ENCODE measurements at places on chromosomes 12 and 14.

DNA sequence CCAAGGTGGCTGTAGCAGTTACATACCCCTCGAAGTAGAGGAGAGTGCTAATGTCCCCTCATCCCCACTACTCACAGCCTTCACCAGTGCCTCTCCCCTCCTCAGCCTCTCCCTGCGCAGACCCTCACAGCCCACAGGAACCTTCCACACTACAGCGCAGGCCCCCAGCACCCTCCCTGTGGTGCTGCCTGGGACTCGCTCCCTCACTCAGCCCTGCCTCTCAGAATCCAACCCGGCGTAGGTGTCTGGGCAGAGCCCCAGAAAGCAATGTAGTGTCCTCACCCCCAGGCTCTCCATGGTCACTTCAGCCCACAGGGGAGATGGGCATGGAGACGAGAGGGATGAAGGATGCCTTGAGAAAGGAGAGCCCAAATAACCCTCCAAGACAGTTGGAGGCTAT lies 10.9 kb upstream of the ZNF740 start:
- no peak for DNase-seq

DNA sequence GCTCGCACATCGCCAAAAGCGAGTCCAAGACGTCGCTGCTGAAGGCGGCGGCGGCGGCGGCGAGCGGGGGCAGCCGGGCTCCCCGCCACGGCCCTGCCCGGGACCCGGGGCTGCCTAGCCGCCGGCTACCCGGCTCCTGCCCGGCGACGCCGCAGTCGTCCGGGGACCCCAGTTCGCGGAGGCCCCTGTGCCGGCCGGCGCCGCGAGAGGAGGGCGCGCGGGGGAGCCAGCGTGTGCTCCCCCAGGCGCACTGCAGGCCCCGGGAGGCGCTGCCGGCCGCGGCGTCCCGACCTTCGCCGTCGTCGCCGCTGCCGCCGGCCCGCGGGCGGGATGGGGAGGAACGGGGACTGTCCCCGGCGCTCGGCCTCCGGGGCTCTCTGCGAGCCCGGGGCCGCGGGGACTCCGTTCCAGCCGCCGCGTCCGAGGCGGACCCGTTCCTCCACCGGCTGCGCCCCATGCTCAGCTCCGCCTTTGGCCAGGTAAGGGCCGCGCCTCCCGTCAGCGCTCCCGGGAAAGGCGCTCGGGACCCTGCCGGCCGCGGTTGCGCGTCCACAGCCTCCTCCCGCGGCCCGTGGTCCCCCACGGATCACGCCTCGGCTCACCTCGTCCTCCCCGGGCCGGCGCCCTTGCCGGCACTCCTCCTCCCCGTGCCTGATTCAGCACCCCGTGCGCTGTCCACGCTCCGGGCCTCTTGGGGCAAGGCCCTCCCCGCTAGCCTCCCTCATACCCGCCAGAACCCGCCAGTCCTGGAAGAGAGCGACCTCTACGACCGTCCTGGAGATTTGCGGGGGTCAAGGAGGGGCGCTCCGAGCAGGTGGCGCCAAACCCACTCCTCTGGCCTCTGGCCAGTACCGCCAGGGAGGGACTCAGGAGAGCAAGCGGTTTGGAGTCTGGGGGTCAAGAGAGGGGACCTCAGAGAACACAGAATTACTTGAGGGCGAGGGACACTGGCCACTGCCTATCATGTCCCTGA lies 721 bp downstream of the CABP1 start:
- DNase-seq = peak; percentile 41

GRCh38 chr14:95052016-95052585 lies 105.2 kb downstream of the DICER1 start:
- no peak for DNase-seq

DNA sequence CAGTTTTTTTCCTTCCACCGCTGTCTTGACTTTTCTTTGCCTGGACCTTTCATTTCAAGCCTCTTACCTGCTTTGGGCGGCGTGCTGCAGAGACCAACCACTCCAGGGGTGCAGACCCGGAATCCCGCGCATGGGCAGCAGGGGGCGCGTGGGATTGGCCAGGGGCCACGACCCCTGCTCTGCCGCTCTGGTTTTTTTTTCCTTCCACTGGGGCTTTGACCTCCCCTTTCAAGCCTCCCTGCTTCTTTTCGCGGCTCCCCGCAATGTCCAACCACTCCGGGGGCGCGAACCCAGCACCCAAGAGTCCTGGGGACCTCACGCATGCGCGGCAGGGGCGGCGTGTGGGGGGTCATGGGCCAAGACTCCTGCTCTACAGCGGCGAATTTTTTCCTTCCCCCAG lies 325.1 kb downstream of the ALG10 start:
- no peak for DNase-seq

DNA sequence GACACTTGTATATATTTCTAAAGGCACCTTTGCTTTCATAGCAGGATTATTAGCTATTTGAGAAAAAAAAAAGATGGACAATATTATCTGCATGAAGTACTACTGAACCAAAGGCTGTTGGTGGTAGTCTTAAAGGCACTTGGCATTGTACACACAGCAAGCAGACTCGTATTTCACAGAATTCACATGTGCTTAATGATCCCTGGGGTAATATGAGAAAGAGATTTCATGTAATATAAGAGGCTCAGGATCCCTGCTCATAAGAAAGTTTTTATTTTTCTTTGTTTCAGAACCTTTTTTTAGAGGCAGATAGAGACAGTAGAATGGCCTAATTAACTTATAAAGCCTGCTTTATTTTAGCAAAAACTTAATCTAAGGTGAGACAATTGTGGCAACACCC lies 59.5 kb downstream of the SYNE2 start:
- DNase-seq = no peak

DNA sequence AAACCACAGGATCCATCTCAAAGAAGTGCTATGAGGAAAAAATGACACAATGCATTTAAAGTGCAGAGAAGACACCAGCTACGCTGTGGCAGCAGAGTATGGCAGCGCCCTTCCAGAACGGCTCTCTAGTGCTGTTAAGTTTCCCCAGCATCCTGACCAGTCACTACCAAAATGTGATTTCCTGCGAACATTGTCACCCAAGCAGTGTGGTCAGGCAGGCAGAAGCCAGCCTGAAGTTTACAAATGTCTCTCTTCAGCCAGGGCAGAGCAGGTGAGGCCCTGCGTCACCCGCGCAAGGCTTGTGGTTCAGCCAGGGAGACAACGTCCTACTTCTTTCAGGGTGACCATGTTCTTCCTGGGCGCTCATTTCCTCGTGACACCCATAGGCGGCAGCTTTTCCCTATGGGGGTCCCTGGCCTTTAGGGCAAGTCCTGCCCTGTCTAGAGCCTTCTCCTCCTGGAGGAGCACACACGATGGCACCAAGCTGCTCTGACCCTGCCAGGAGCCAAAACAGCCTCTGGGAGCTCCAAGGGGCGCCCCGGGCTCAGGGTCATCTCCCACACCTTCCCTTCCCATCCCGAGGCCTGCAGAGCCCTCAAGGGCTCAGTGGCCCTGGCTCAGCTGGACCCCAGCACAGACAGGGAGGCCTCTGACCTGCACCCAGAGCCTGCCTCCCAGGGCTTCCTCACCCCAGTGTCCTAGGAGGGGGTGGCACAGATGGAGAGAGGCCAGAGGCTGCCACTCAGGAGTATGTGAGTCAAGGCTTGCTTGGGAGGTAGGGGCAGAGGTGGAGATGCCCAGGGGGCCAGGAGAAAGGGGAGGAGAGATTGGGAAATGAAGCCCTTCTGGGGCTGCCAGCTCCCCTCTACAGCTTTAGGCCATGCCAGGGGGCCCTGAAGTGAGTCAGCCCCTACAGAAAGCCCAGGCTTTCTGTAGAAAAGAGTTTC lies 41.9 kb downstream of the PSMA6 start:
- no peak for DNase-seq

- DNase-seq = no peak
Measured at GRCh38 chr12:26939953-26940352, 1.7 kb downstream of the FGFR1OP2 start.

GRCh38 chr12:6342140-6342889 lies 439 bp upstream of the TNFRSF1A start:
- DNase-seq = no peak

DNA sequence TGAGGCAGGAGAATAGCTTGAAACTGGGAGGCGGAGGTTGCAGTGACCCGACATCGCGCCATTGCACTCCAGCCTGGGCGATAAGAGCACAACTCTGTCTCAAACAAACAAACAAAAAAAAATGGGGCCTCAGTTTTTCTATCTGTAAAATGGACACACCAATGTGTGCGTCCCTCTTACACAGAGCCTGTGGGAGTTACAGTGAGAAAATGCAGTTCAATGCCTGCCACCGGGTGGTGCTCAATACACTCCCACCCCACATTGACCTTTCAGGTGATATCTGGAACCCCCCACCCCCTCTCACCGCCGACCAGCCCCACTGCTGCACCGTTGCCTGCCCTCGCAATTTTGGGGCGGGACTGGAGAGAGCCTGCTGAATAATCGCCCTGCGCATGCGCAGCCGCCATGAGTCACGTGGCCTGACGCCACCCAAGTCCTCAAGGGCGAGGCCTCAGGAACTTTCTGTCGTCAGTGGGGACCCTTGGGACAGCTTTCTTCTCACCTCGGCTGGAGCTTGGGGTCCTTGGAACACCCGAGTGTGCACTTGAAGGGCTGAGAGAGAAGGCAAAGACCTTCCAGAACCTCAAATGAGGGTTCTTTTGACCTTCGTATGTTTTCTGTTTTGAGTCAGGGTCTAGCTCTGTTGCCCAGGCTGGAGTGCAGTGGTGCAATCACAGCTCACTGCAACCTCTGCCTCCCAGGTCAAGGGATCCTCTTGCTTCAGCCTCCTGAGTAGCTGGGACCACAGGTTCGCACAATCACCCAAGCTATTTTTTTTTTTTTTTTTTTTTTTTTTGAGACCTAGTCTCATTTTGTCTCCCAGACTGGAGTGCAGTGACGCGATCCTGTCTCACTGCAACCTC lies 14.6 kb upstream of the CABP1 start:
- DNase-seq = no peak

DNA sequence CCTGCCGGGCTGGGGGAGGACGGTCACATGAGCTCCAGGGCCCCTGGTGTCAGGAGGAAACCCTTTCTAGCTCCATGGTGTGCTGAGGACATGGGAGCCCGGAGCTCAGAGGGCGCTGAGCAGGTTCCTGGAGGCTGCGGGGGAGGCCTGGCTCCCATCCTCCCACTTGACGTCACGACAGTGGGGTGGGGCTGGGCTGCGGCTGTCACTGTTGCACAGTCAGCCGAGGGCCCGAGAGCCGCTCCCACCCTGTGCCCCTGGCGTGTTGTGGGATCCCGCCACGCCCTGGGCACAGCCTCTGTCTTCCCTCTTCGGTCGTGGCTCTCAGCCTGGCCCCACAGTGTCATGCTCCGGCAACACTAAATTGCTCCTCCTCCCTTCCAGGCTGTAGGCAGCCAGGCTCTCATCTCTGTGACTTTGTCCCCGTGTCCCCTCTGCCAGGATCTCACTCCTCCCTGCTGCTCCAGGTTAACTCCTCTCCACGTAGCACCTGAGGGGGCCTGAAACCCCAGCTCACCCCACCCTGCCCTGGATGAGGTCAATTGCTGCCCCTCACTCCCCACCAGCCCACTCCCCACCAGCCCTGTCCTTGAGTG lies 33.0 kb downstream of the BEGAIN start:
- DNase-seq = no peak

GRCh38 chr12:53214221-53214620 lies 7.2 kb upstream of the ITGB7 start:
- DNase-seq = no peak

DNA sequence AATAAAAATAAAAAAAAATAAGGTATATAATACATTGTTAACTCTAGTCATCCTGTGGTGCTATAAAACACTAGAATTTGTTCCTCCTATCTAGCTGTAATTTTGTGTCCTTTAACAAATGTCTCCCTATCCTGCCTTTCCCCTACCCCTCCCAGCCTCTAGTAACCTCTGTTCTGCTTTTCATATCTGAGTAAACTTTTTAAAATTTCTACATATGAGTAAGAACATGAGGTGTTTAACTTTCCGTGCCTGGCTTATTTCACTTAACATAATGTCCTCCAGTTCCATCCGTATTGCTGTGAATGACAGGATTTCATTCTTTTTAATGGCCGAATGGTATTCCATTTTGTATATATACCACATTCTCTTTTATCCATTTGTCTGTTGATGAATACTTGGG lies 71.3 kb upstream of the GNG2 start:
- no peak for DNase-seq

GRCh38 chr12:71216725-71217579 lies 59.2 kb upstream of the TSPAN8 start:
- DNase-seq = no peak

GRCh38 chr12:14920475-14921126 lies 17.7 kb downstream of the ERP27 start:
- peak; percentile 28 for DNase-seq

DNA sequence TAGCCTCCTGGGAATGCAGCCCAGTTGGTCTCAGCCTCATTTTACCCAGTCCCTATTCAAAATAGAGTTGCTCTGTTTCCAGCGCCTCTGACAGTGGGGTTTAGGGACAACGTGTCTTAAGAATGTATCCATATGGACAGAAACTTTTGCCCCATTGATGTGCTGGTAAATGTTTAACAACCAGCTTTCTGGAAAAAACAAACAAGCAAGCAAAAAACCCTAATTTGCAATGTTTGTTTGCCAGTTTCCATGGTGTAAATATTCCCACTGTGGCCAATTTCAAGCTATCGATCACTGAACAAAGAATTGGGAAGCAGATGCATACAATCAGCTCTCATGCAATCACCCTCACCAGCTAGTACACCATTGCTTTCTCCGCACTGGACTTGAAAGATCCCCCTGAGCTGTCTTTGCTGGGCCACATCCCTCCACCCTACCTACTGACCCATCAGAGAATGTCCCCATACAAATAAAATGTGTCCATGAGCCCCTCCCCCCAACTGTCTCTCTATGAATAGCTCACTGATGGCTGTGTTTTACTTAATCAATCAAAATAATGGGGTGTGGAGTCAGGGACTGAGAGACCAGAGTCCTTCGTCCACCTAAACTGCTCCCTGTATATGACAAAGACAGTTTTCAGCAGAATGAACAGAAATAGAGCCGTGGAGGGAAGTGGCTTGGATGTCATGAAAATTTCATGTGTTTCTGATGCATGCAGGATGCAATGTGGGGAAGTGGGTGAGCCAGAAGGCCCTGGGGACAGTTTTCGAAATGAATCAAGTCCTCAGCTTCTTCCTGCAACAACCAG lies 40.8 kb downstream of the CCDC60 start:
- peak; percentile 2 for DNase-seq

- DNase-seq = no peak
Measured at GRCh38 chr14:32513571-32514009, 184.5 kb downstream of the AKAP6 start.

DNA sequence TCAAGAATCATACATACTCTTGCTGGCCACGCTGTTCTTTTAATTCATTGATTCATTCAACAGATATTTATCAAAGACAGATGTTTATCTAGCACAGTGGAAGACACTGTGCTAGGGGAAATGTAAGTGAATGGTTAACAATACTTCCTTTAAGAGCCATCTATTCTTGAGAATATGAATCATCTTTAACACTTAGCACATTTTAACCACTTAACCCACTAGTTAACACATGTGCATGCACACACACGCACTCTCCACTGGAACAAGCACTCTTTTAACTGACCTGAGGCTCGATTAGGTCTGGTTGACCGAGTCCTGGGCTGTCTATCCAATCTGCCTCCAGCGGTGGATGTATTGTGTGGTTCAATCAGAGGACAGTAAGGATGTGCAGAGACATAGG lies 34.6 kb downstream of the LMNTD1 start:
- no peak for DNase-seq

Data from CD4-positive, CD25-positive, alpha-beta regulatory T cell (primary cell).